IPS-NIHi11 (cell line): ENCODE measurements at places on chromosomes 3 and 15.

DNA sequence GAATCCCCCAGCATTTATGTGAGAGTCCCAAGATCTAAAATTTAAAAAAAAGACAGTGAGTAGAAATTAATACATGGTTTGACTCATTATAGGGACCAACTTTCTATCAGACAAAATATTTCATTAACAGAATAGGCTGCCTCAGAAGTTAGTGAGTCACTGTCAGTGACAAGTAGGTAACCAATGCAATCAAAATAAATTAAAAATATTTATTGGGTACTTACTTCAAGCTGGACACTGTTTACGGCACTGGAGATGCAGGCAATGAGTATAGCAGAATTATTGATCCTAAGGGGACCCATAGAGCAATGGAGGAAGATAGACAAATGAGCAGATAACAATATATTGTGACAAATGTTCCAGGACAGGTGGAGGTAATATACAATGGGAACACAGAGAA, 135.6 kb upstream of the BCL6 start:
- DNase-seq, result no peak

DNA sequence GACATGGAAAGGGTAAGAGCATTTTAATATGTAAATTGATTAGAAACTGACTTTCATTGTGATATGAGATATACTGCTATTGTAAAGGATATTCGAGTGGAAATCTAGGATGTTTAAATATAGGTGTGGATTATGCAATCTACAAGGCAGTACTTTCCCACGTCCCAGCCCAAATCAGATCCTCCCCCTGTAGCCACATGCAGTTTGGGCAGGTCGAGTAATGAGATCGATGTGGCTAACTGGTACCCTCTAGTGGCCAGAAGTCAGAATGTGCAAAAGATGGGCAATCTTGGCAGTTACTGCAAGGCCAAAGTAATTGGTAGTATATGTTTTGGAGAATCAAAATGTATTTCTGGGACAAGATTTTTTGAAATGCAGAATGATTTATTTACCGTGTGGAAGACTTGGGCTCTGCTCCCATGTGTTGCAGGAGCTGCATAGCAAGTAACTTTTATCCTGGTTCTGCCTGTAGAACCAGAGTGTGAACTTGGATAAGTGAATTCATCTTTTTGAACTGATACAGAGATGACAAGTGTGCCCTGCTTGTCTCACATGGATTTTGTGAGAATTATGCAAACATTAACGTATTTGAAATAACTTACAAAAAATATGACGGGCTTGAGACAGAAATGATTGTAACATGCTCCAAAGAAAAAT, 94.5 kb upstream of the ADAMTSL3 start:
- peak; percentile 83 for DNase-seq

GRCh38 chr3:17352620-17353019, 389.8 kb downstream of the TBC1D5 start:
- no peak for DNase-seq

GRCh38 chr3:45807133-45807532, 10.8 kb upstream of the SLC6A20 start:
- no peak for DNase-seq

- DNase-seq, result no peak
These were observed 42.2 kb downstream of the TRIM42 start for GRCh38 chr3:140719841-140720614.

DNA sequence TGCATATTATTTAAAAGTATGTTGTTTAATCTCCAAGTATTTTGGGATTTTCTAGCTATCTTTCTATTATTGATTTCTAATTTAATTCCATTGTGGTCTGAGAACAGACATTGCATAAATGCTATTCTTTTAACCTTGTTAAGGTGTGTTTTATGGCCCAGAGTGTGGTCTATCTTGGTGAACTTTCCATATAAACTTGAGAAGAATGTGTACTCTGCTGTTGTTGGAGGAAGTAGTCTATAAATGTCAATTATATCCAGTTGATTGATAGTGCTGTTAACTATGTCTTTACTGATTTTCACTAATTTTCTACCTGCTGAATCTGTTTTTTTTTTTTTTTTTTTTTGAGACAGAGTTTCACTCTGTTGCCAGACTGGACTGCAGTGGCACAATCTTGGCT, 180.9 kb downstream of the ZNF621 start:
- no peak for DNase-seq

GRCh38 chr3:150240891-150241290, 167.2 kb upstream of the TSC22D2 start:
- DNase-seq, result no peak

GRCh38 chr3:65893631-65894030, 145.1 kb downstream of the MAGI1 start:
- no peak for DNase-seq

GRCh38 chr3:141663993-141664392, 74.1 kb upstream of the RNF7 start:
- no peak for DNase-seq

DNA sequence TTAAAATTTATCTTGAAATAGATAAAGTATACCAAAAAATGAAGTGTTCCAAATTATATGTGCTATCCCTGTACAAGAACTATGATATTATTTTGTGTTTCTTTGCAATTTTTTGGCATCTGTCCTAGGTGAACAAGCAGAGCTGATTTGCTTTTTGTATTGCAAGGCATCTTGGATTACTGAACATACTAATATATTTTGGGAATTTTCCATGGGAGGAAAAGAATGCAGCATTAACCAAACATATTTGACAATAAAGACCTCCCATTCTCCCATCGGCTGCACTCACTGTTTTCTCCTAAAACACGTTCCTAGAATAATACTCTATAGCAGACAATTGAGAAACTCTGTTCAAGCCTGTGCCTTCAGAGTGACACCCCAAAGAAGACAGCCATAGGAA, 265.1 kb upstream of the ALCAM start:
- DNase-seq, result no peak

- no peak for DNase-seq
These were observed 264.6 kb downstream of the THSD4 start for GRCh38 chr15:71379893-71380292.

- DNase-seq, result no peak
These were observed 25.0 kb downstream of the MSL2 start for GRCh38 chr3:136171097-136171542.

GRCh38 chr3:192331749-192332385, 395.5 kb downstream of the FGF12 start:
- DNase-seq, result no peak

DNA sequence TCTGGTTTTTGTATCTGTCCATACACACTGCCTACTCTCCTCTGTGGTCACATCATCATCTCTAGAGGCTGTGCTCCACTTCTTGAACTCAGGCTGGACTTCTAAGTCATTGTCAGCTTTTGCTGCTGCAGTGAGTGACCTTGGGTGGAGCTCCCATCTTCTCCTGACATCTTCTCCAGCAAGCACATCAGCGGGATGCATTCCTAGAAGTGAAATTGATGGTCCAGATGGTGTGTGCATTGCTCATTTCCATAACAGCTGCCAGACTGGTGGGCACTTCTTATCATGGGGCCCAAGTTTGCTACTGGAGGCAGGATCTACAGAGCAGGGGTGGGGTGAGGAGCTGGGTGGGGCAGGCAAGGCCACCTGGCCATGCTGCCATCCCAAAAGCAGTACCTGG, 109.9 kb downstream of the DNAJB8 start:
- DNase-seq, result no peak
